ENCODE measurements at places on chromosomes 6 and 20. TPM values are rescaled to one million over a fixed set of nuclear protein-coding genes. Genes with fewer than 3 reads are reported as not detected.
A peak's percentile ranks its signal among the peaks of the same experiment; 100 is the strongest.

The FAM209A gene
- 1.5 TPM for total RNA-seq

DNA sequence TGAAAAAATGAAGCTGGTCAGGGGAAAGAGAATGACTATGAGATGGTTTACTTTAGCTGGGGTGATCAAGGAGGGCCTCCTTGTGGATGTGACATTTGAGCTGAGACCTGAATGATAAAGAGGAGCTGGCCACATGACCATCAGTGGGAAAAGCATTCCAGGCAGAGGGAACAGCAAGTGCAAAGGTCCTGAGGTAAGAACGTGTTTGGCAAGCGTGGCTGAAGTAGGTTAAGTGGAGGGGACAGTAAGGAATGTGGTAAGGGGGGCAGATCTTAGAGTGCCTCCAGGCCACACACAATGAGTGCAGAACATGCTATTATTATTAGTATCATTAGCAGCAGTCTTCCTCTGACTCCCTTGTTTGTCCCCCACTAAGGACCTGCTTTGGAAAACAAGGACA is 92.6 kb downstream of the KCNB1 start:
- DNase-seq, result no peak

The PTPRT gene
- total RNA-seq, result not detected

The SIRPD gene
- not detected for total RNA-seq

DNA sequence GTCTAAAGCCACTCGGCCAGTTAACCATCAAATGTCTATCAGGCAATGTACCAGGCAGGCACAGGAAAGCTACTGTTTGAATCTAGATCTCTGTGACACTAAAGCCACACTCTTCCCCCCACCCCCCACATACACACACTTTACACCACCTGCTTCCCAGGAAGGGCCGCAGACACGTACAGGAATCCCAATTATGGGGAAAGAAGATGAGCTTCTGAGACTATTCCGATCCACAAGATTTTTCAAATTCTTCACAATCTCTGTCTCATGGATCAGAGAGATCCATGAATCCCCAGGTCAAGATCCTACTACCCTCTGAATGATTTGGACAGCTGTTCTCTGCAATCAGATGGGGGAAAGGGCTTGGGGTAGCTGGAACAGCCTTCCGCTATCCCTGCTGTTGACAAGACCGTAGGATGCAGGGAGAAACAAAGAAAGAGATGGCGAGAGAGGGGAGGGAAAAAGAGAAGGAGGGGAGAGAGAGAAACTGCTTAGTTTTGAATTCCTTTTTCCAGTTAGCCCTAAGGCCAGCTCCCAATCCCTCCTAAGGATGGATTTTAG is 25.4 kb upstream of the RIMS4 start:
- no peak for DNase-seq

GRCh38 chr6:17120019-17120418 is 18.2 kb downstream of the STMND1 start:
- DNase-seq, result no peak

The MAFB gene
- 2.3 TPM for total RNA-seq

GRCh38 chr6:149393002-149393679 is 6.9 kb upstream of the SUMO4 start:
- no peak for DNase-seq

The ZSCAN31 gene
- 1.0 TPM for total RNA-seq

GRCh38 chr20:15656124-15656523 is 917.1 kb downstream of the KIF16B start:
- DNase-seq, result no peak

DNA sequence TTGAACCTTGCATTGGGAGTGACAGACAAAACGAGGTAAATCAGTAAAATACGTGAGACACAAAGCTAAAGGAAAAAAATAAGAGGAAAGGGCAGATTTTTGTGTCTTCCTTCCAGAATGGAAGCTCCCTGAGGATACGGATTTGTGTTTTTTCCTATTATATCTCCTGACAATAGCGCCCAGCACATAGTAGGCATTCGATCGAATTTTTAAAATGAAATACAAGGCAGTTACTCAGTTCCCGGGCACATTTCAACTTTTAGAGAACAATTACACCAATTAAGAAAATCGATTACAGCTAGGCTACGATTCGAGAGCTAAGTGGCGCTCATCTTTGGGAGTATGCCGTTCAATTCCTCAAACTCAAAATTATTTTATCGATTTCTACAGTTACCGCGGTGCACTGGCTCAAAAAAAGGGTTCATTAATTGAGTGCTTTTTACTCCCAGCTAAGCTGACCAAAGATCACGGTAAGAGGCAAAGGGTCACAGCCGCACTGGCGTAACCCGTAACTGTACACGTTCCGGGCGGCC is 443 bp downstream of the RMND1 start:
- DNase-seq, result no peak

The BMP2 gene
- total RNA-seq, result 0.12 TPM

GRCh38 chr6:139354189-139354588 is 20.3 kb downstream of the CITED2 start:
- no peak for DNase-seq

DNA sequence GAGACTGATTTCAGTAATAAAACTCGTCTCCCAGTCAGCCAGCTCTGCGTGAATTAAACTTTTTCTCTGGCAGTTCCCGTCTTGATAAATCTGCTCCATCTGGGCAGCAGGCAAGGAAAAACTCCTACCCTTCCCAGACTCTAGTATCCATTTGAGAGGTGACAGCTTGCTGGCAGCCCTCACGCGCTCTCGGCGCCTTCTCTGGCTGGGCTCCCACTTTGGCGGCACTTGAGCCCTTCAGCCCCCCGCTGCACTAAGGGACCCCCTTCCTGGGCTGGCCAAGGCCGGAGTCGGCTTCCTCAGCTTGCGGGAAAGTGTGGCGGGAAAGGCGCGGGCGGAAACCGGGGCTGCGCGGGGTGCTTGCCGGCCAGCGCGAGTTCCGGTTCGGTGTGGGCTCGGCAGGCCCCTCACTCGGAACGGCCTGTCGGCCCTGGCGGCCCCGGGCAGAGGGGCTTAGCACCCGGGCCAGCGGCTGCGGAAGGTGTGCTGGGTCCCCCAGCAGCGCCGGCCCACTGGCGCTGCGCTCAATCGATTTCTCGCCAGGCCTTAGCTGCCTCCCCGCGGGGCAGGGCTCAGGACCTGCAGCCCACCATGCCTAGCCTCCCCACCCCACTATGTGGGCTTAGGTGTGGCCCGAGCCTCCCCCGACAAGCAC is 21.8 kb upstream of the GMPR start:
- DNase-seq, result no peak

DNA sequence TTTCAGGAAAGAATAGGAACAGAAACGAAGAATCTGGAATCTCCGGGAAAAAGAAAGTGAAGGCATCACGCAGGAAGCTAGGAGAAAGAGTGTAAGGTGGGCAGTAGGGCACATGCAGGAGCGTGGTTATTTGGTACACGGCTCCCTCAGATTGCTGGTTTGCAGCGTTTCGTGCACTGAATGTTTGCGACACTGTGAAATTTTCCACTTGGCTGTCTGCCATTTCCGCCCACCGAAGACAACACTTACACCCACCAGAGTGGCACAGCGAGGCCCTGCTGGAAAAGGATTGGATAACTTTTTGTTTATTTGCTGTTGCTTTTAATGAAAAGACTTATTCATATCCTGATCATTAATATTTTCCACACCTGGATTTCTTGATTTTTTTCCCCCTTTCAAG is 248.3 kb downstream of the GMPR start:
- no peak for DNase-seq

- DNase-seq, result no peak
These were observed 697.8 kb downstream of the KIF16B start for GRCh38 chr20:15875446-15875845.

DNA sequence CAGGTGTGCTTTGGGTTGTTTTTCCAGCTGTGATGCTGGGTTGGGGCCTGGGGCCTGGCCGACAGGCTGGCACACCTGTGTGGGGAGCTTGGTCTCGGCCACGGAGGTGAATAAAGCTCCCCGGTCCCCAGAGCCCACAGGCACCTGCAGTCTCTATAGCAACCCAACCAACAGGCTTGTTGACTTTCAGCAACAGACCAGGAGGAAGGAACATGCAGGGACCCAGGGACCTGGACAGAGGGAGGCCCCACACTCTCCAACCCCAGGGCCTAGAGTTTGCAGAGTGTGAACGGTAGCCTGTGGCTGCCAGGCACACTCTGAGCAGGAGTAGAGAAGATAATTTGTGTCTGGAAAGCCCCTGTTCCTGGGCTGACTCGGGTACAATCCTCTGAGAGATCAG is 14.6 kb upstream of the SYNJ2 start:
- DNase-seq, result no peak

DNA sequence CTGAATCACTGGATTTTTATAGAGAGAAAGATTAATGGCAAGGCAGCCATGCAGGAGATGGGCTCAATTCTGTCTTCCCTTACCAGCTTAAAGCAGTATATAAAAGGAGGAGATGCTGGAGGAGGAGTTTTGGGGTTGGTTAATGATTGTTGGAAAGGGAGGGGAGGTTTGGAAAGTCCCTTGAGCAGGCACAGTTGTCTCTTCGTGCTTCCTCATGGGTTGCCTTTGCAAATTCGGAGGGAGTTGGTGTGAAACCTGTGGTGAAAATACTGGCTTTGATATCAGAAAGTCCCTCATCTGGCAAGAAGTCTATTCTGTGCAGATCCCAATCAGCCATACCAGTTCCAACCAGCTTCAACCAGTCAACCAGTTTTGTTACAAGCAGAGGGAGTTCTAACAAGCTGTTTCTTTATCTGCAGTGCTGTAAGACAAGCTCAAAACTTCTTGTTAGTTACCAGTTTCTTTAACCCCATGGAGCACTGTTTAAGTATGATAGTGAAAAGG is 107.0 kb downstream of the HIVEP1 start:
- peak; percentile 77 for DNase-seq

- DNase-seq, result no peak
These were observed 55.9 kb downstream of the RREB1 start for GRCh38 chr6:7163661-7164071.

- no peak for DNase-seq
These were observed 287.7 kb downstream of the TAF4 start for GRCh38 chr20:61777773-61778494.

DNA sequence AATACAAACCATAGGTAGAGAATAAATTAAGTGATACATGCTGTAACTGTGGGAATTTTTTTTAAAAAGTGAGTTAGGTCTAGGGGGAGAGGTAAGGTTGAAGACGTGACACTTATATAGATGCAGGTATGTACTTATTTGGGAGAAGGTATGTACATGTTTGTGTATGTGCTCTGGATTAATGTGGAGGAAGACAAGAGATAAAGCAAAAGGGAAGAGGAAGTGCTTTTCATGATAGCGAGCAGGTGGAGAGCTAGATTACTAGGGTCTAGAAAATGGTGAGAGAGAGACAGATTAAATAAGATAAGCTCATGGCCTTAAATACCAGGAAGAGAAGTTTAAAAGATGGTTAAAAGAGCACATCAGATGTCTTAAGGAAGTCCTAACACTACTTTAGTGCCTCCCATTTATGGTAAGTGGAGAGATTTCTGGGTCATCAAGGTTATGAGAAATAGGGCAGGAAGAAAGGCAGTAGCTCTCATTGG is 92.5 kb downstream of the MAN1A1 start:
- no peak for DNase-seq

- no peak for DNase-seq
These were observed 107.9 kb upstream of the MLIP start for GRCh38 chr6:54003316-54003715.

The KCNK5 gene
- total RNA-seq, result 36.7 TPM

DNA sequence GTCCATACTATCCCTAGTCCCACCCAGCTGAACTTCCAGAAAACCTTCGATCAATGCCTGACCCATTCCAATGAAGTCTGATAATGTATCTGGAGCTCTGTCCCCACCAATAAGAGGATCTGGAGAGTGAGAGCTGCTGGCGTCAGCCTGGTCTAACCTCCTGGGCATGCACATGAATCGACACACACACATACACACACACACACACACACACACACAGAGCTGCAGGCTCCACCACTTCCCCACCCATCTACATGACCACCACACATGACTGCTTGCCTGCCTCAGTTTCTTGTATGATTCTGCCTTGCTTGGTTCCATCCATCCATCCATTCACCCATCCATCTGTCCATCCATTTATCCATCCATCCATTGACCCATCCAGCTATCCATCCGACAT is 60.8 kb downstream of the FAXC start:
- DNase-seq, result no peak

GRCh38 chr20:18092890-18093289 is 35.2 kb upstream of the OVOL2 start:
- no peak for DNase-seq

- no peak for DNase-seq
These were observed 24.9 kb downstream of the DPPA5 start for GRCh38 chr6:73329201-73329600.

The EYS gene
- total RNA-seq, result not detected

DNA sequence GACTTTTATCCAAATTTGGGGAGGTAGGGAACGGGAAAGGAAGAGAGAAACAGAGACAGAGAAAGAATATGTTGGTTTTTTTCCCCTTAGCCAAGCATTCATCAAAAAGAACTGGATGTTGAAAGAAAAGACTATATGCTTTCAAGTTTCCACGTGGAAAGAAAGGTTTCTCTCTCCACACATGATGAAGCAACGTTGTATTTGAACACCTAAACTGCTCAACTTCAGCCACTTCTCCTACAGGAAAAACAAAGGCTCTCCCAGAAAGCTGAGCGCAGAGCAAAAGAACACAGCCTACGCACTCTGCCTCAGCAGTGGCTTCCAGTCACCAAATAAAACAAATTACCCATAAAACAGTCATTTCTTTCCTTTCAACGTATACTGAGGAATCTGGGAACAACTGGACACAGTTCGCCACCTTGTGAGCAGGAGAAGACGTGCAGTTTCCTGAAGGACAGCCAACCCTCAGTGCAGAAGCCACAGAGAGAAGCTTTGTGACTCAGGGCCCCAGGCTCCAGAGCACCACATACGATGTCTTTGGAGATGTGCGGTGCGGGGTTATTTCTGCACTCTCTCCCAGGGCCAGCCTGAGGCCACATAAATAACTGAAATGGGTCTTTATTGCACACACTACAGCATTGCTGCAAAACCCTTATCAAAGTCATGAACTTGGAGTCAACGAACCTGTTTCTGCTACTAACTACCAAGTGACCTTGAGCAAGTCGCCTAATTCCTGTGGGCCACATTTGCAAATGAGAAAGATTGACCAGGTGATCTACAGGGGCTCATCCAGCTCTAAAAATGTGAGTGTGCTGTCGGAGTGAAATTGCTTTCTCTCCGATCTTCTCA is 10.1 kb downstream of the IL17F start:
- DNase-seq, result no peak

DNA sequence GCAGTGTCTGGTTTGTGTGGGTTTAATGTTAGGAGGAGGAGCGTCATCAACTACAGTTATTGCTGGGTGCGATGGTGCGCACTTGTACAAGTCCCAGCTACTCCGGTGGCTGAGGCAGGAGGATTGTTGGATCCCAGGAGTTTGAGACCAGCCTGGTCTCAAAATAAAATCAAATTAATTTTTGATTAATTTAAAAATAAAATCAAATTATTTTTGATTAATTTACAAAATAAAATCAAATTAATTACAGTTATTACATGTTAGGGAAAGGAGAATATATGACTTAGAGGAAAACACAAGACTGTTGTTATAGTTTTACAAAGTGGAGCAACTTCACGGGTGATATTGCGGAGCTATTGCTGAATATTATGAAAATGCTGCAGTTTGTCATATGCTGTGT is 34.7 kb upstream of the ADGRF5 start:
- DNase-seq, result no peak

GRCh38 chr6:41021832-41022231 is 17.2 kb downstream of the UNC5CL start:
- DNase-seq, result no peak

The MAPK13 gene
- total RNA-seq, result 55.7 TPM
